ENCODE measurements at places on chromosomes 13 and 19.

- no peak for DNase-seq
Observed at GRCh38 chr13:63632321-63632720, 2216.7 kb upstream of the PCDH20 start.

DNA sequence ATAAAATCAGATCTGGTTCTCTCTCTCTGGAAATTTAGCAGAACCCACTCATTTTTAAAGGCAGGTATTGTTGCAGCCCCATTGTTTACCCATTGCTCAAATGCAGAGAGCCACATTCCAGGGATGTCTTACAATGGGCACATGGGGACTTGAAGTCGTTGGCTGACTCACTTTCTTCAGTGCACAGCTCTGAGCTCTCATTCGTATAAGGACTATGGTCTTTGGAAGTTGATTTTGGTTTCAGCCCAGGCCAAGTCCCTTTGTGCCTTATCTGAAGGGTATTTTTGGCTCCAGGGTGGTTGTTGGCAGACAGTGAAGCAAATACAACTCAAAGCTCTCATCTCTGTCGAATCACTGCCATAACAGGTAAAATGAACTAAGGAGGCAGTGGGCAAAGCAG, 47.3 kb upstream of the CLDN10 start:
- no peak for DNase-seq

DNA sequence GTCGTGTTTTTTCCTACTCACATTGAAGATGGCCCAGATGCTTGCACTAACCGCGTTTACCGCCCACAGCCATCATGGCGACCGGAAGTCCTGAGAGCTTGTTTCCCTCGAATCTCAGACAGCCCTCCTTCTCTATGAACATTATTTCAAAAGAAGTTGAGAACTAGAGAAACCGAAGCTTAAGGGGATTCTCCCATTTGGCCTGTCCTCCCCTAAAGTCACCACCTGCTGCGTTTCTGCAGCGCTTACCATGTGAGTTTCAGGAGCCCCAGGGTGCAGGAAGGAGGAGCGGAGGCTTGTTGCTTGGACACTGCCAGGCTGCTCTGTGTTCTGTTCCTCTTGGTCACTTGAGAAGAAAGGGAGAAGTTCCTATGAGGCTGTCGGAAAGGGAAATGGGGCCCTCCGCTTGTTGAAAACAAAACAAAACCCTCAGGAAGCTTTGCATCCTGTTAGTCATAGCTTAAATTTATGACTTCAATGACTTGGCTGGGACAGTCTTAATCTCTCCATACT, 6.2 kb downstream of the CARD8 start:
- peak; percentile 64 for DNase-seq

GRCh38 chr13:48656608-48657007, 2.9 kb downstream of the CYSLTR2 start:
- no peak for DNase-seq

DNA sequence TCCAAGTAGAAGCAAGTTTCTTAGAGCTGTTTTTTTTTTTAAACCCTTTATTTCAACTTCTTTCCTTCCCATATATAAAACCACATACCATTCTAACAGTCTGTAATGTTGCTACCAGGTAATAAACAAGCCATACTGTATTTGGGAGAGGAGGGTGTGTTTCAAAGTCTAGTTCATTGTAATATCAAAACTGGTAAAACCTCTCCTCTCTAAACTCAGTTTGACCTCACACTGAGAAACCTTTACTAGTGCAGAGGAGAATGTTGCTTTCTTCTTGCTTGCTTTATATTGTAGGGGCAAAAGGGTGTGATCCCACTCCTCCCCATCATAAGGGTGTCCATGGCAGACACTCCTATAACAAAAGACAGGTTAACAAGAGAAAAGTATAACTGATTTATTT, 155.1 kb downstream of the GGACT start:
- DNase-seq = no peak

DNA sequence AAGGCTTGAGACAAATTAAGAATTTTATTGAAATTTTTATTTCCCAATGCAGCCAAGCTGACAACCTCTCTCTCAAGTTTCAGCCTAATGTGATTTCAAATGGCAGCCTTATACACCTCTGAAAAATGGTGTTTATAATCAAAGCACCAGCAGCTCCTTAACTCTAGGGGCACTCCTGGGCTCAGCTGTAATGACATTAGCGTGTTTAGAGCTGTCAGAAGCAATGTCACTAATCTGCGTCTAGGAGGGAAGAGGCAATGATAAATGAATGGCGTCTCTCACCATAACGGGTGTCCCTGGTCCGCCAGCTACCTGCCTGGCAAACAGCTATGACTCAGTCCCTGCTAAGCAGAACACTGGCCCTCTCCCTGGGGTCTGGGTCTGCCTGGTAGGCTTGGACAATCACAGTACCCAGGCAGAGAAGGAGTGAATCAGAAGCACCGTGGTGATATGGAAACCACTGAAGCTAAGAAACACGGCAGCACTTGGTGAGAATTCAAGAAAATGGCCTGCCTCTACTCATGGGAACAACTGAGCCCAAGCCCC, 131.8 kb upstream of the VSTM2B start:
- no peak for DNase-seq
